Mesendoderm (in vitro differentiated cells): ENCODE measurements at places on chromosomes 5 and 9.

DNA sequence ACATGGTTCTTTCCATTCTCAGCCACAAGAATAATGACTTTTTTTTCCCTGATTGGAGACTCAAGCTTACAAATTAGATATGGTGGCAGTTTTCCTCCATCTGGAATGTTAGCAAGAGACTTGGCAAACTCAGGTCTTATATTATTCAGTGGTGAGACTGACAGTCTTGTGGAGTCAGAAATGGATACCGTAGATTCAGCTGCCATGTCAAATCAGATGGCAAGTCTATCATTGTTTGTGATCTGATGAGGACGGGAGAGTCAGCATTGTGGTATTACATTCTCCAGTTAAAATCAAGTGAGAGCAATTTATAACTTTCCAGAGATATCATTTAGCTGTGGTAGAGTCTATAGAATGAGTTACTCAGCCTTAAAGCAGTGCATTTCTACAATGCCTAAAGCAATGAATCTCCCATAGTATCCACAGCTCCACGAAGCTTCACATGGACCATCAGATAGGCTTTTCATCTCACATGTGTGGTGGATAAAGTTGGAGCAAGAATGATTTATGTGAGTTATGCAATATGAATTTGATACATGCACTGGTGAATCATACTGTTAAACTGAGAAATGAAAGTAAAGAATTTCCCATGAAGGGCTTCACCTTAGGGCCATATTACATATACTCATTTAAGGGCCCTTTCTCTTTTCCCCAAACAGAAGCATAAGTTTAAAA is 430.6 kb downstream of the ZNF608 start:
- DNase-seq: no peak
- H3K27me3 ChIP-seq: no peaks in the 10 kb centered on the region
- H3K27ac ChIP-seq: no peak overlapping the region
- no peak overlapping the region for H3K4me3 ChIP-seq
- peaks cover 2% of the 10 kb centered on the region for H3K4me1 ChIP-seq
- no peaks in the 10 kb centered on the region for H3K36me3 ChIP-seq

GRCh38 chr5:179261301-179262125 is 83.7 kb downstream of the ADAMTS2 start:
- DNase-seq: peak; percentile 90
- H3K4me1 ChIP-seq: no peaks in the 10 kb centered on the region
- H3K36me3 ChIP-seq: no peaks in the 10 kb centered on the region
- no peaks in the 10 kb centered on the region for H3K27me3 ChIP-seq
- H3K27ac ChIP-seq: no peak overlapping the region

DNA sequence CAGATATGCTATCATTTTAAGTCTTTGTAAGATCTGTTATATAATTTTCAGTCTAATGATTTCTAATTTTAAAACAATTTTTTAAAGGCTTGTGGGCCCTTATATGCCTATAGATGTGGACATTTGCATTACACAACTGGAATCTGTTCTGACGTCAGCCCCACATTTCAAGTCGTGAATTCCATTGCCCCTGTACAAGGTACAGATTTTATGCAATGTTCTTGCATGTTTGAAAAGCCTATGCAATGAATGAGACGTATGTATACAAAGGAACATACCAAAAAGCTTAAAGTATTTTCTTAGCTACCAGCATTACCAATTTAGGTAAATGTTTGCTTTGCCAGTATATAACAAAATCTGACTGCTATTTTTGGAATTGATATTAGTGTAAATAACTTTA is 77.2 kb downstream of the ITGA1 start:
- no peak for DNase-seq
- no peaks in the 10 kb centered on the region for H3K4me1 ChIP-seq
- H3K4me3 ChIP-seq: no peak overlapping the region
- H3K27ac ChIP-seq: no peak overlapping the region
- no peaks in the 10 kb centered on the region for H3K27me3 ChIP-seq

GRCh38 chr5:72355706-72356299 is 35.6 kb downstream of the PTCD2 start:
- no peaks in the 10 kb centered on the region for H3K4me1 ChIP-seq
- no peaks in the 10 kb centered on the region for H3K27me3 ChIP-seq
- peak; percentile 74 for DNase-seq
- no peak overlapping the region for H3K27ac ChIP-seq
- no peak overlapping the region for H3K4me3 ChIP-seq

DNA sequence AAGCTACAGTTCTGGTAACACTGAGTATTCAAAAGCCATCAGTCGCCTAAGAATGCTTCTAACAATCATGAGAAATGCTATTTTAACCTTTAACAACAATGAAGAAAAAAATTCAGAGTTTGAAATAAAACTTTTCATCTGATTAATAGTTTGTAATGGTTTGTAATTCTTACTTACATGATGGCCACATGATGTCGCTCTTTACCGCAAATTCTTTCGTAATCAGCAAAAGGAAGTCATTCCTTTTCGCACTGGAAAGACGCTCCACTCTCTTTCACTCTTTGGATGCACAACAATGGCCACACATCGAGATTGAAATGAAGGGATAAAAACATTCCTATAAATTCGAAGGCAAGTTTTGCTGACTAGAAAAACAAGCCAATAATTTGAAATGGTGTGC is at the start of gene PCDHA7:
PCDHA7 (plus strand) TSS at position 277 of the 400 bp plus-strand sequence; CDS start at position 392, 115 bp downstream.
- no peaks in the 10 kb centered on the region for H3K27me3 ChIP-seq
- no peaks in the 10 kb centered on the region for H3K36me3 ChIP-seq
- H3K4me3 ChIP-seq: no peak within 1 kb of the TSS
- H3K4me1 ChIP-seq: no peaks in the 10 kb centered on the region
- no peak within 1 kb of the TSS for H3K27ac ChIP-seq

DNA sequence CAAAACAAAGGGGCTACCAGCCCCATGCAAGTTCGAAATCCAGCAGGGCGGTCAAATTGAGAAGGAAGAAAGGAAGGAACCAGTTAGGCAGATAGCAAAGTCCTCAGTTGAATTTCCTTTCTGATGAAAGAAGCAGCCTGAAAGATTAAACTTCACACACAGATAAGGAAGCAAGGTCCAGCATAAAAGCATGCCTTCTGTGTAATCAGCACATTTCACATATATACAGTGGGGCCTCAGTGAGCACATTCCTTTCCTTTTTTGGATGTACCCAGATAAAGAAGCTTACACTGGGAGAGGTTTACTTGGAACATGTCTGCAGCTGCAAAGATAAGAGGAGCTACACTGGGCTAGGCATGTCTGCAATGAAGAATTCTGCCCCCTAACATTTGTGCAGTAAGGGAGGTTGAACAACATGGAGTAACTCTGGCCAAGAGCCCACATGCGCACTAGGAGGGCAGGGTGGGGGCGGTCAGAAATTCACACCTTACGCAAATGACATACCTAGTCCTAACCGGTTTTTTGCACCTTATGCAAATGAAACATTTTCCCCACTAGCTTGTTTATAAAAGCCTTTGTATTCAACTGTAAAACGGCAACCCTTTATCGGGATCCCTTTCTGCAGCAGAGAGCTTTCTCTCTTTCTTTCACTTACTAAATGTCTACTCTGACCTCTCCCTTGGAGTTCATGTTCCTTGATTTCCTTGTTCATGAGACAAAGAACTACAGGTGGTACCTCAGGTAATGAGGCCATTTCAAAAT is 149.7 kb upstream of the FBXL17 start:
- H3K27me3 ChIP-seq: no peaks in the 10 kb centered on the region
- DNase-seq: peak; percentile 82
- H3K4me1 ChIP-seq: no peaks in the 10 kb centered on the region
- peak overlapping the region; percentile 36 for H3K27ac ChIP-seq

GRCh38 chr5:71932655-71933338 is 174.5 kb upstream of the MAP1B start:
- H3K27me3 ChIP-seq: no peaks in the 10 kb centered on the region
- no peaks in the 10 kb centered on the region for H3K4me1 ChIP-seq
- DNase-seq: peak; percentile 73
- H3K27ac ChIP-seq: no peak overlapping the region
- H3K36me3 ChIP-seq: no peaks in the 10 kb centered on the region
- H3K4me3 ChIP-seq: no peak overlapping the region

DNA sequence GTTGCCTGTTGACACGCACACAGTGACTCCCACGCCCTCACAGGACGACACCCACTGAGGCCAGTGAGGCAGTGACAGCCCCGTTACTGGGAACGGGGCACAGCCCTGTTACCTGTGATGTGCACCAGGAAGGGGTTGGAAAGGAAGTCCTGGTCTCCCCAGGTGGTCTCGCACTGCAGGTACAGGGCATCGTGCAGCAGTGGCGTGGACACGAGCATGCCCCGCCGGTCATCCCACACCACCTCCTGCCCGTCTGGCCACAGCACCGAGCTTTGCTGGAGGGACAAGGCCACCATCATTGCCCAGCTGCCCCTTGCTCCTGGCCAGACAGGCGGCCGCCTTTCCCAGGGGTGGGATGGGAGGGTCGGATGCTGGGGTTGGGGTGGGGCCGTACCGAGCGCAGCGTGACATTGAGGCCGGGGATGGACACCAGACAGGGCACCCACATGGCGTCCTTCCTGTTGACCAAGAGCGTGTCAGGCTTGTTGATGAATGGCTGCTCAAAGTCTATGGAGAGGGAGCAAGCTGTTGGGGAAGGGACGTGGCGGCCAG is 19.5 kb downstream of the FLT4 start:
- H3K36me3 ChIP-seq: no peaks in the 10 kb centered on the region
- H3K4me3 ChIP-seq: no peak overlapping the region
- H3K4me1 ChIP-seq: no peaks in the 10 kb centered on the region
- no peak for DNase-seq
- H3K27ac ChIP-seq: no peak overlapping the region

DNA sequence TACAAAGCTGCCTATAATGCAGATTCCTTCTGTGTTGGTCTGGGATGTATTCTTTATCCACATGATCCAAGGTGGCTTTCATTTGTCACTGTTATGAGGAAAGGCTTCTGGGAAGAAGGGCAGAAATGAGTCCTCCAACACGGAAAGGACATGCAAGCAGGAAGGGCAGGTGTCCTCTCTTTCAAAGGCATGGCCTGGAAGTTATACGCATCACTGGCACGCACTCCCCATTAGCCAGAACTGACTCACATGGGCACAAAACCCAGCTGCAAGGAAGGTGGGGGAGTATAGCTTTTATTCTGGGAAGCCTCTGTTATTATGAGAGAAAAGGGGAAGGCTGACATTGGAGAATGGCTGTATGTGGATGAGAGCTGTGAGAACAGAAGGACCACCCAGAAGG is 141.3 kb upstream of the ZNF618 start:
- no peaks in the 10 kb centered on the region for H3K27me3 ChIP-seq
- H3K4me3 ChIP-seq: no peak overlapping the region
- DNase-seq: no peak
- no peaks in the 10 kb centered on the region for H3K36me3 ChIP-seq

- DNase-seq: no peak
- no peaks in the 10 kb centered on the region for H3K4me1 ChIP-seq
- H3K4me3 ChIP-seq: no peak overlapping the region
- no peak overlapping the region for H3K27ac ChIP-seq
Observed at GRCh38 chr5:104001136-104001535, 438.5 kb upstream of the NUDT12 start.

- H3K4me3 ChIP-seq: no peak overlapping the region
- H3K27me3 ChIP-seq: no peaks in the 10 kb centered on the region
- H3K36me3 ChIP-seq: no peaks in the 10 kb centered on the region
- no peak overlapping the region for H3K27ac ChIP-seq
- H3K4me1 ChIP-seq: no peaks in the 10 kb centered on the region
Observed at GRCh38 chr5:132220491-132220890, 7.2 kb downstream of the P4HA2 start.

- no peaks in the 10 kb centered on the region for H3K4me1 ChIP-seq
- no peak for DNase-seq
- H3K27me3 ChIP-seq: no peaks in the 10 kb centered on the region
- peaks cover 15% of the 10 kb centered on the region for H3K36me3 ChIP-seq
- no peak overlapping the region for H3K27ac ChIP-seq
Observed at GRCh38 chr9:124352616-124353015, 62.6 kb downstream of the PSMB7 start.

DNA sequence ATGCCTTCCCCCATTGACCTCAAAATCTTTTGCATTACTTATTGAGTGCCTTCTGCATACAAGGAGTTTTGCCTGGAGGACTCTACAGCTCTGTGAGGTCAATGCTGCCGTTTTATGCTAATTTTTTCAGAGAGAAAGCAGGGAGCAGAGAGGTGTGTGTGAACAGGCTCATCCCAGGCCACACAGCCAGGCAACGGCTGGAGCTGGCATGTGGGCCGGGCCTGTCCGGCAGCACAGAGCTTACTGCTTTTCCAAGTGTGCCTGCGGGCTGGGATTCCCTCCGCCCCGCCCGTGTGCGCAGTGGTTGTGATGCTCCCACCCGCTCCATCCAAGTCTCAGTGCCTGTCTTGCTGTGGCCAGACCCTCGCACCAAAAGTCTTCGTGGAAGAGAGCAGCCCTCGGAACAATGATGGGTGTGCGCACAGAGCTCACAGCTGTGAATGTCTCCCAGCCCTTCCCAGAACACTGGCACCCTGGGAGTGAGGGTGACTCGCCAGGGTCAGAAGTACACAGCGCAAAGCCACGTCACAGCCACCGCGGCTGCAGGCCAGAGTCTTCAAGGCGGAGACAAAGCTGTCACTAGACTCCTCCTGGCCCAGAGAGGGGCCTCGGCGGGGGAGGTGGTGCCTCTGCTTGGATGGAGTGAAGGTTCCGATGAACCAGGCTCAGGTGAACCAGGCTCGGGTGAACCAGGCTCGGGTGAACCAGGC is 82.8 kb downstream of the COL5A1 start:
- peak; percentile 11 for DNase-seq
- no peaks in the 10 kb centered on the region for H3K27me3 ChIP-seq
- no peak overlapping the region for H3K27ac ChIP-seq
- H3K36me3 ChIP-seq: peaks cover 7% of the 10 kb centered on the region

DNA sequence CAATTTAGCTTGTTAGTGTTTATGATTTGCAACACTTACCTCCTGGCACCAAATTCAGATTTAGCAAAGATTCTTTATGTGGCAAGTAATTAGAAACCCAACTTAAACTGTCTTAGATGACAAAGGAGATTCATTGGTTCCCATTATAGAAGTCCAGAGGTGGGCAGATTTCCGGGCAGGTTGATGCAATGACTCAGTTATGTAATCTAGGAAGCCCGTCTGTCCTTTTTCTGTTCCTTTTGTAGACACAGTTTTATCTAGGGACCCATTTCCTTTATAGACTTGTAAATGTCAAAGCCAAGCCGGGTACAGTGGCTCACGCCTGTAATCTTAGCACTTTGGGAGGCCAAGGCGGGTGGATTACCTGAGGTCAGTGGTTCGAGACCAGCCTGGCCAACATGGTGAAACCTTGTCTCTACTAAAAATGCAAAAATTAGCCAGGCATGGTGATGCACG is 20.3 kb upstream of the ANKRD33B start:
- no peaks in the 10 kb centered on the region for H3K4me1 ChIP-seq
- no peak overlapping the region for H3K4me3 ChIP-seq
- no peaks in the 10 kb centered on the region for H3K36me3 ChIP-seq
- no peaks in the 10 kb centered on the region for H3K27me3 ChIP-seq

- H3K4me3 ChIP-seq: no peak overlapping the region
- no peaks in the 10 kb centered on the region for H3K27me3 ChIP-seq
- H3K36me3 ChIP-seq: no peaks in the 10 kb centered on the region
- no peak for DNase-seq
- no peak overlapping the region for H3K27ac ChIP-seq
- no peaks in the 10 kb centered on the region for H3K4me1 ChIP-seq
Observed at GRCh38 chr9:93686127-93686879, 109.9 kb downstream of the PHF2 start.

- H3K4me1 ChIP-seq: no peaks in the 10 kb centered on the region
- H3K36me3 ChIP-seq: no peaks in the 10 kb centered on the region
- no peaks in the 10 kb centered on the region for H3K27me3 ChIP-seq
- H3K27ac ChIP-seq: no peak overlapping the region
Observed at GRCh38 chr5:5800801-5801761, 378.6 kb downstream of the ICE1 start.

GRCh38 chr5:61280205-61280604 is 51.9 kb upstream of the ZSWIM6 start:
- DNase-seq: no peak
- H3K4me1 ChIP-seq: peaks cover 8% of the 10 kb centered on the region
- H3K4me3 ChIP-seq: no peak overlapping the region
- no peak overlapping the region for H3K27ac ChIP-seq
